ENCODE measurements at places on chromosomes 16 and 17. TPM values are rescaled to one million over a fixed set of nuclear protein-coding genes. Genes with fewer than 3 reads are reported as not detected.

GRCh38 chr17:28402224-28402630 is 3.8 kb downstream of the SLC46A1 start:
- no peak for DNase-seq

- no peak for DNase-seq
Observed at GRCh38 chr17:32124985-32125847, 17.1 kb upstream of the RHOT1 start.

Gene ABCA6
- 17.1 TPM for total RNA-seq

DNA sequence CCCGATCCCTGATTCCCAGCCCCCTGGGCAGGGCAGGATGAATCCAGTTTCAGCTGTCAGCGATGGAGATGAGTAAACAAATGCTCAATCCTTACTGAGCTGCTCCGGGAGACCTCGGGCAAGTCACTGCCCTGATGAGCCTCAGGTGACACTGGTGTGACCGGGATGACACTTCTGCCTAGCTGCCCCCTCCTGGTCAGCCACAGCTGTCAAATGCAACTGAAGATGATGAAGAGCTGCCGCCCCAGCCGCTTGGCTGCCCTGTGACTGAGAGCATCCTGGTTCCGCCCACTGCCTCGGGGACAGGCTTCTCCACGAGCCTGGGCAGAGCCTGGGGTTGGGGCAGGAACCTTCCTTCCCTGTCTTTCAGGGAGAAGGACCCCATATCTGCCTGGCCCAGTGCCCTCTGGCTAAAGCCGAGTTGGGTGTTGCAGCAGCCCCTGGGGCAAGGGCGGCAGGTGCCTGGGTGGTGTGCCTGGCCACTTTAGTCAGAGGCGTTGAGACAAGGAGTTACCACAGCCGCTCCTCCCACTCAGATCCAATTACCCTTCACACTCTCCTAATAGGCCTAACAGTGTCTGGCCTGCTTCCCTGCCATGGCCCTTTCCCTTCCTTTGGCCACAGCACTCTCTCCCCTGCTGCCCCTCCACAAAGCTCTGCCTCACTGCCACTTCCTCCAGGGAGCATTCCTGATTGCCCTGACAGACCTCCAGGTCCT is 5.5 kb downstream of the CCL17 start:
- no peak for DNase-seq

DNA sequence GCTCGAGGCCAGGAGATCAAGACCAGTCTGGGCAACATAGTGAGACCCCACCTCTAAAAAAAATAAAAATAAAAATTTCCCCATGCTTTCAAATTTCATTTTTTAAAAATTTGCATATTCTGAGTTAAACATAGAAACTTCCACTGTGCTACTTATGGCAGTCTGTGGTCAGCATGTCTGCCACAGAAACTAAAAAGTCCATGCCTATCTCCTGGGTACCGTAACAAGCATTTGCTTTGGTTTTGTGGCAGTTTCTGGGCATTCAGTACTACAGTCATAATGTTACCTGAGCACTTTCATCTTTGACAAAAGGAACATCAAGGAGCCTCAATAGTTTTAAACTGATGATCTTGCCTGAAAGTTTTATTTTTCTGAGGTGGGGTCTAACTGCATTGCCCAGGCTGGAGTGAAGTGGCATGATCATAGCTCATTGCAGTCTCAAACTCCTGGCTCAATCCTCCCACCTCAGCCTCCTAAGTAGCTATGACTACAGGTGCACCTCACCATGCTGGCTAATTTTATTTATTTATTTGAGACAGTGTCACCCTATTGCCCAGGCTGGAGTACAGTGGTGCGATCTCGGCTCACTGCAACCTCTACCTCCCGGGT is 13.2 kb upstream of the ITGA2B start:
- DNase-seq = no peak

Gene PHOSPHO1
- total RNA-seq = 8.2 TPM

- DNase-seq = no peak
Observed at GRCh38 chr17:62825182-62825581, 17.1 kb upstream of the MARCHF10 start.

Gene HIGD1B
- total RNA-seq = not detected

- DNase-seq = no peak
Observed at GRCh38 chr17:3718201-3718600, 5.5 kb upstream of the HASPIN start.

Gene SEZ6L2
- total RNA-seq = 12.5 TPM

Gene TAOK2
- 31.8 TPM for total RNA-seq

Gene PPM1E
- 1.7 TPM for total RNA-seq

- no peak for DNase-seq
Observed at GRCh38 chr17:31320791-31321190, 631 bp downstream of the EVI2A start.

Gene PYDC1
- total RNA-seq = not detected

- DNase-seq = no peak
Observed at GRCh38 chr16:54742436-54742835, 188.2 kb upstream of the IRX5 start.

Gene CETP
- total RNA-seq = not detected

GRCh38 chr16:11507991-11508390 is 78.7 kb downstream of the LITAF start:
- DNase-seq = no peak

DNA sequence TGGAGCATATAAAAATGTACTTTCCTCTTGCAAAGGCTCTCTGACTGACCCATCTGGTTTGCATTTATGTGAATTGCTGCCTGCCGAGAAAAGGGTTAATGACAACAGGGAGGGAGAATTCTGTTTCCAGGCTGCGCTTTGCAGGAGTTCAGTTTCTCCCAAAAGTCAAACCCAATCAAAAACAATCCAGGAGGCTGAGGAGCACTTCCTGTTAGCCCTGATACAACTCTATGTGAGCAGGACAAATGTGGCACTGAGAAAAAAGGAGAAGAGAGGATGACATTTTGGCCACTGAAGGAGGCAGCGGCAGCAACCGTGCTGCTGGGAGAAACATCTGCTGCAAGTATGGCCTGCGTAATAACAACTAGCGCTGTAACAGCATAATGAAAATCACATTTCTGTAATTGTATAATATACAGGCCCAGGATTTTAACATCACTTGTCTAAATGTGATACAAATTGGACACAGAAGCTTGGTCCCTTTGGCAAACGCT is 26.8 kb upstream of the ELAC2 start:
- no peak for DNase-seq

DNA sequence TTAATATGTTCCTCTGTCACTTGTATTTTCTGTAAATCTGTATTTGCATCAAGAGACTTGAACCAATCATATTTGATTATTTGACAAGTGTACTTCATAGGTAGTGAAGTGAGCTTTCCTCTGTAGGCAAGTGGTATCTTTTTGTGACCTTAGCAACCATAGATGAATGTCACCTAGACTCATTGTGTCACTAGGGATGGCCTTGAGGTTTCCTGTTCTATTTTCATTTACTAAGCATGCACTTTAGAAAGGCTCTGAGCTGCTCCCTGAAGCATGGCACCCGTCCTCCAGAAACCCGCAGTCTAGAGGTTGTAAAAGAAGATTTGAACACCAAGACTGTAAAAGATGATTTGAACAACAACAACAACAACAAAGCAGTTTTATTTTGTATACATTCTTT is 151.7 kb downstream of the PRKCB start:
- no peak for DNase-seq

DNA sequence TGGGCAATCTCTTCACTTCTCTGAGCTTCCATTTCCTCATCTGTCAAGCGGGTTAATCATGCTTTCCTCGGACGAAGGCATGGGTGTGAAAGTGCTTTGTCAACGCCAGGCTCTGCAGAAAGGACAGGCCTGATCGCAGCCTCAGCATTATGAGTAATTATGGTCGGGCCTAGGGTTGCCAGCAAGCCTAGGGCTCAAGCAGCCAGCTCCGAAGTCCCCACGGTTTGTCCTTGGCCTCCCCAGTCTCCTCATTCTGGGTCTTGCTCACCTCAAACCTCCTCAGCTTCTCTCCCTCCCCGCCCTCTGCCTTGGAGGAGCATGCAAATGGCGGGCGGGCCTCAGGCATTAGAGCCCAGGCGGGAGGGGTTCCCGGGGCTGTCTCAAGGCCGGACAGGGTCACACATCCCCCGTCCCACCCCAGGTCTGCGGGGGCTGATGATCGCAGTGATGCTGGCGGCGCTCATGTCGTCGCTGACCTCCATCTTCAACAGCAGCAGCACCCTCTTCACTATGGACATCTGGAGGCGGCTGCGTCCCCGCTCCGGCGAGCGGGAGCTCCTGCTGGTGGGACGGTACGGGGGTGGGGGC is 10.2 kb upstream of the FAM83G start:
- no peak for DNase-seq

DNA sequence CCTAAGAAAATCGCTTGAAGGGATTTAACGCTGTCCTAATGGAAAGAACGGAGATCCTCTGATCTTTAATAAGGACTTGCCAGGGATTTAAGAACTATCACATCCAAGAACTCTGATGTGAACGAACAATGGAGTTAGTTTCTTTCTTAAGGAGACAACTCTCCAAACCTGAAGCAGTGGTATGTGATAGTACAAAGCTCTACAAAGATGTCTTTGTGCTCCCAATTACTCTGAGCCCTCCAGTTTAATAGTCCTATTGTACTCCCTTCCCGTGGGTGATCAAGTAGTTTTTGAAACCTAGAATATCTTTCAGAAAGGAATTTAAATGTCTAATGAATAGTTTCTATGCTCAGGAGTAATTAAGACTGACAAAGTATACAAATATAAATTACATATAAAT is 123.8 kb downstream of the FTO start:
- DNase-seq = peak; percentile 71

- peak; percentile 58 for DNase-seq
Observed at GRCh38 chr17:44203731-44204440, 4.2 kb upstream of the ATXN7L3 start.

DNA sequence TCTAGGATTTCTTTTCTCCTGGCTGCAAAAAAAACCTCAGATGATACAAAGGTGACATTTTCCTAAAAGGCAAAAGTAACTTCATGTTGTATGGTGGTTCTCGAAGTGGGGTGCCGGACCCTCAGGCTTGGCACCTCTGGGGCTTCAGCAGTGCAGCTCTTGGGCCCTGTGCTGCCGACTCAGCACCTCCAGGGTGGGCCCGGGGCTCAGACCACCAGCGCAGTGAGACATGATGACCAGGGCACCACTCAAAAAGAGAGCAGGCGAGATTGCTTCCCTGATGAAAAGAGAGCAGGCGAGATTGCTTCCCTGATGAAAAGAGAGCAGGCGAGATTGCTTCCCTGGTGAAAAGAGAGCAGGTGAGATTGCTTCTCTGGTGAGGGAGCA is 98.7 kb upstream of the ZNF750 start:
- DNase-seq = no peak

DNA sequence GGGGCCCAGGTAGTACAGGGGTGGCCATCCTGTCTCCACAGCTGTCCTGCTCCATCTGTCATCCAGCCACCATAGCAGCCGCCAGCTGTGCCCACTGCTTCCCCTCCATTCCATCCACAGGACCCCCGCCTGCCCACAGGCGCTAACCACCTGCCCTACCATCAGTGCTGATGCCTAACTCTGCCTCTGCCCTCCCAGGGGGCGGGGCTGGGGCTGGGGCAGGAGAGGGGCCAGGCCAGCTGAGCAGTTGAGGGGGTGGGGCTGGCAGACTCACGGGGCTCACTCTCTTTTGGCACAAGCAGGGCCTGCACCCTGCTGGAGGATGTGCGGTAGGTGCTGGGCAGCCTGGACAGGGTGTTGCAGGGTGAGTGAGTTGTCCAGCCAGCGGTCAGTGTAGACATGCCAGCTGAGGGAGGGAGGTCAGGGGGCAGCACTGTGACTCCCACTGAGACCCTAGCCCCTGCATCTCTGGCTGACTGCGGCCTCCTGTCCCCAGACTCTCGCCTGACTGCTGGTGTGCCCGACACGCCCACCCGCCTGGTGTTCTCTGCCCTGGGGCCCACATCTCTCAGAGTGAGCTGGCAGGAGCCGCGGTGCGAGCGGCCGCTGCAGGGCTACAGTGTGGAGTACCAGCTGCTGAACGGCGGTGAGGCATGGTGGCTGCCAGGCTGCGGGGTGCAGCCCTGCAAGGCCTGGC is 9.6 kb downstream of the GALK1 start:
- DNase-seq = no peak

- no peak for DNase-seq
Observed at GRCh38 chr17:16456742-16457316, 35.2 kb downstream of the LRRC75A start.

- no peak for DNase-seq
Observed at GRCh38 chr17:18896947-18897346, 39.0 kb downstream of the PRPSAP2 start.

- DNase-seq = no peak
Observed at GRCh38 chr16:89572073-89572484, 3.5 kb upstream of the CPNE7 start.

DNA sequence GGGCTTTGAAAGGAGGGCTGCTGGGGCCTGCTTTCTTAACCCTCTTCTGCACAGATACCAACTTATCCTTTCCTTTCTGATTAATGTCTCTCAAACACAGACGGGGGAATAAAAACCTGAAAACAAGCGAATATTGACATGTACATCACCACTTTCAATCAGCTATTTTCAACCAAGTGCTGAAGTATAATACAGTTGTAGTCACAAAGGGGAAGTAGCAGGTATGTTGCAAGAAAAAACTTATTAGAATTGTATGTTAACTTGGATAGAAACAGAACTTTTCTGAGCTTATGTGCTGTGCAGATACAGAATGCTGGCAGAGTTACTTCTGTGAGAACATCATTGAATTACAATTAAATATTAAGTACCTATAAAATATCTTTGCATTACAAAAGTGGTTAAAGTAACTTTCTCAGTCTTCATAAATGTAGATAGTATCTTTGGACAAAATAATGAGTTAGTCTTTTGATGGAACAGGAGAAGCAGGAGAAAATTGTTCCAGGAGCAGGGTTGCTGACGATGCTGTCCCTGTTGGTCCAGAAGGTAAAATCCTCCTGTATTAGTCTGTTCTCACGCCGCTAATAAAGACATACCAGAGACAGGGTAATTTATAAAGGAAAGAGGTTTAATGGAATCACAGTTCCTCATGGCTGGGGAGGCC is 59.5 kb downstream of the RPTOR start:
- no peak for DNase-seq

- DNase-seq = no peak
Observed at GRCh38 chr17:45231481-45232116, 9.9 kb downstream of the FMNL1 start.

DNA sequence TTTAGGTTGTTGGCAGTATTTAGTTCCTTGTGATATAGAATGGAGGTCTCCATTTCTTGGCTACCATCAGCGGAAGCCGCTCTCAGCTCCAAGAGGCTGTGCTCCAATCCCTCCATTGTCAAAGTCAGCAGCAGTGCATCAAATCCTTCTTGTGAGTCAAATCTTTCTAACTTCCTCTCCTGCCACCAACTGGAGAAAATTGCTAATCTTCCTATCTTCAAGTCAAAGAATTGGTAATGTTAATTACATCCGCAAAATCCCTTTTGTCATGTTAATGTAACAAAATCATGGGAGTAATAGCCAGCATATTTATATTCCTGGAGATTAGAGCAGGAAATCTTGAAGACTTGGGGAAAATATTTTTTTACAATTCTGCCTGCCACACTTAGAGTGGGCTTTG is 436.4 kb upstream of the DYNLRB2 start:
- DNase-seq = no peak

DNA sequence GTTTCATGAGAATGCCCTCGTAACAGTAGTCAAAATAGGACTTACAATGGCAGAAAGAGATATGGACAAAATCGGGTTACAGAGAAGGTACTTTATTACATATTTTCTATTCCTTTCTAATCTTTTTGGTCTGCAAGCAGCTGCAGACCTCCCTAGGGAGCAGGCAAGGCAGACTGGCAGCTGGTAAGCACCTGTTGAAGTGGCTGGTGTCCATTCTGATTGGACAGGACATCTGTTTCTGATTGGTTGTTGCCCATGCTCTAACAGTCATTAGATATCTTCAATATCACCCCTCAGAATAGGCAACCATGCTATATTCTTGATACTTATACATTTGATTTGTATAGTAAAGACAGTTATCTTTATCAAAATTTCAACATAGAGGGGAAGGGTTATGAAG is 606.3 kb downstream of the KCNJ2 start:
- DNase-seq = no peak

GRCh38 chr16:11257131-11257938 is 1.3 kb upstream of the SOCS1 start:
- DNase-seq = peak; percentile 76

Measured in umbilical cord (tissue), 2 donors.